Natural killer cell treated with Interleukin-12 subunit alpha and Interleukin-12 subunit beta and Interleukin-15 and Interleukin-18, amount 100 ng/mL, for 72 hours (primary cell): ENCODE measurements at places on chromosomes 11 and 22.
A peak's percentile ranks its signal among the peaks of the same experiment; 100 is the strongest.

- no peak for DNase-seq
These were observed 1.8 kb downstream of the BSCL2 start for GRCh38 chr11:62705413-62705812.

GRCh38 chr11:63274776-63275175 lies 31.4 kb upstream of the SLC22A25 start:
- no peak for DNase-seq

DNA sequence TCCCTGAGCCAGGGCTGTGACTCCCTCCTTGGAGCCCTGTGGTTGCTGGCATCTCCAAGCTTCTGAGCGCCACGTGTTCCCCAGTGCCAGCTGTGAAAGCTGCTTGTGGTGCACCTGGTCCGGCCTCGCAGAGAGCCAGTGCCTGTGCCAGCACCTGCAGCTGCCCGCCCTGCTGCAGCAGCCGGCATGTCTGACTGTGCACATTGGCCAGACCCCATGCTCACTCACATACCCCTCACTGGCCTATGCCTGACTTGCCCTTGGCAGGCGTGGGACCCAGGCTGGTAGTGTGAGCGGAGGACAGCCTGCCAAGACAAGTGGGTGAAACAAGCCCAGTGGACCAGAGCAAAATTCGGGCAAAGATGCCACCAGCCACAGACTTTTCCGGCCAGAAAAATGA lies 9.8 kb downstream of the MRPL48 start:
- no peak for DNase-seq

DNA sequence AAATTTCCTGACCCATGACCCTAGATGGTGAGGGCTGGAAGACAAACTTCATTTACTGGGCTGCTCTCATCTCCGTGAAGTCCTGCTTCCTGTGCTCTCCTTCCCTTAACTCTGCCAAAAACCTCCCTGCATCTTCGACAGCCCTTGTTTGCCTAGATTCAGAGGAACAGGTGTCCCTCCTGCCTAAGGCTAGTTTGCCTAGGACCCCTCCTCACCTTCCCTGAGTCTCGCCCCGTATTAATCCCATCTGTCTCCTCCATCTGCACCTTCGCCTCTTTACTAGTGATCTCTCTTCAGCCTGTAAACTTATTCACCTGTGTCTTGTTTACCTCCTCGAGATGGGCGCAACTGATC lies 33.1 kb downstream of the EIF3F start:
- no peak for DNase-seq

- no peak for DNase-seq
These were observed 64.6 kb downstream of the NARS2 start for GRCh38 chr11:78510025-78510596.

GRCh38 chr11:87712802-87713202 lies 462.4 kb downstream of the RAB38 start:
- no peak for DNase-seq

DNA sequence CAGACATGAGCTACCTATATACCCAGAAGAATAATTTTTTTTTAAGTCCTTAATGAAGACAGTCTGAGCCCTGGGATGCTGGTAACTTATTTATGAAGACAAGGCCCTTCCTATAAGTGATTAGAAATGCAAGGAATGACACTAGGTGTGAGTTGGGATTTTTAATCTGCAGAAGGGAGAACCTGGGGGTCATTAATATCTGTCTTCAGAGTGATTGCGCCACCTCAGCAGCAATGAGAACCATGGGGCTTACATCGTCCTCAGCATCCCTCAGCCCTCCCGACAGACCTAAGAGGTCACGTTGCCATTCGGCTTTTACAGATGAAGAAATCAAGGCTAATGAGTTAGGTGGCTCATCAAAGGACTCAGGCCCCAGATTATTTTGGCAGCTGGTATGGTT lies 55.6 kb downstream of the MCM5 start:
- no peak for DNase-seq

GRCh38 chr11:67111261-67111660 lies 7.8 kb upstream of the KDM2A start:
- no peak for DNase-seq

- DNase-seq, result no peak
These were observed 29.2 kb downstream of the PDGFB start for GRCh38 chr22:39215426-39216142.

GRCh38 chr22:45290410-45290936 lies 5.7 kb downstream of the UPK3A start:
- no peak for DNase-seq

GRCh38 chr22:38614332-38615063 lies 41.7 kb downstream of the FAM227A start:
- no peak for DNase-seq

- DNase-seq, result no peak
These were observed 17.8 kb downstream of the DDX25 start for GRCh38 chr11:125922156-125922555.

- DNase-seq, result no peak
These were observed 13.7 kb upstream of the SCGB2A2 start for GRCh38 chr11:62256281-62256680.

DNA sequence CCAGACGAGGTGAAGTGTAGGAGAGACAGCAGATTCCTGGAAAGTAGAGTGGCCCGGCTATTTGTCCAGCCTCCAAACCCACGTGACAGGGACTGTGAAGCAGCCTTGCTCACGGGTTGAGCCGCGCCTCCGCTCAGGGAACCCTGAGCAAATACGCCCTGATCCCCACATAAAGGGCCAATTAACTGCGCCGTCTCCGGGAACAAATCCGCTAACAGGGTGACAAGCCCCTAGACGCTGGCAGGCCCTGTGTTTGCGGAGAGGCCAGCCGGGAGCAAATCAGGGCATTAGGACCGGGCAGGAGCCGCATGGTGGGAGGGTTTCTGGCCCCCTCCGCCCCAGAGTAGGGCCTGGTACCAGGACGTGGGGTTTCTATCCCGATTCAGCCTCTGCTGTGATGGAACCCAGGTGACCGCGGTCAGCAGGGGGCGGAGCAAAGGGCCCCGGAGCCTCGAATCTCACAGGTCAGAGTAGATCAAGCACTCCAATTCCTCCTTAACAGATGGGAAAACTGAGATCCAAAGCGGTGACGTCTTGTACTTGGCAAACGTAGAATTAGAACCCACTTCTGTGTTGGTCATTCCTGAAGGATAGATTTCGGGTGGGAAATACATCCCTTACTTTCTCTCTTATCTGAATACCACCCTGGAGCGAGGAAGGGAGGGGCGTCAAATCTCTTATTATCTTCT lies 2.0 kb upstream of the ROBO3 start:
- no peak for DNase-seq

DNA sequence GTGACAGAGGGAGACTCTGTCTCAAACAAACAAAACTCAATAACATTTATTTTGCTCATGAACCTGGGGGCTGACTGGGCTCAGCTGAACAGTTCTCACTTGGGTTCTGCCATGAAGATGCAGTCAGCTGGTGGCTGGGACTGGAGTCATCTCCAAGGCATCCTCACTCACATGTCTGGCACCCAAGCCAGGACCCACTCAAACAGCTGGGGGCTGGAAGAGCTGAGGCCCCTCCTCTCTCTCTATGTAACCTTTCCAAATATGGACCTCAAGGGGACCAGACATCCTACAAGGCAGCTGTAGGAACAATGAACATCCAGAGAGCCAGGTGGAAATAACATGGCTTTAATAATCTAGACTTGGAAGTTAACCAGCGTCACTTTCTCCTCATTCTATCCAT lies 16.8 kb downstream of the HSPA8 start:
- no peak for DNase-seq

DNA sequence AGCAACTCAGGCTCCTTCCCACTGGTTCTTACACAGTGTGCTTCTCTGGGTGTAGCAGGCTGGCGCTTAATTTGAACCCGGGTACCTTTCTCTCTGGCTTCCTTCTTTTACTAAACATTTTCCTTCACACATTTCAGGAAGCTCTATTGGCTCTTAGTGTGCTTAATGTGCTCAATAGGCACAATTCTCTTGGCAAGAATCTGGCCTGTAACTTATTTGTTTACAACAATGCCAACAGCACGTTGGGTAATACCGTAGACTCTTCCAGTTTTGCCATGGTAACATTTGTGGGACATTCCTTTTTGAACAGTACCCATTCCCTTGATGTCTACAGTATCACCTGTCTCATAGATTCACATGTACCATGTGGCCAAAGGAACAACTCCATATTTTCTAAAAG lies 47.8 kb downstream of the AAMDC start:
- DNase-seq, result no peak

GRCh38 chr11:6693342-6694228 lies 10.4 kb upstream of the MRPL17 start:
- no peak for DNase-seq

DNA sequence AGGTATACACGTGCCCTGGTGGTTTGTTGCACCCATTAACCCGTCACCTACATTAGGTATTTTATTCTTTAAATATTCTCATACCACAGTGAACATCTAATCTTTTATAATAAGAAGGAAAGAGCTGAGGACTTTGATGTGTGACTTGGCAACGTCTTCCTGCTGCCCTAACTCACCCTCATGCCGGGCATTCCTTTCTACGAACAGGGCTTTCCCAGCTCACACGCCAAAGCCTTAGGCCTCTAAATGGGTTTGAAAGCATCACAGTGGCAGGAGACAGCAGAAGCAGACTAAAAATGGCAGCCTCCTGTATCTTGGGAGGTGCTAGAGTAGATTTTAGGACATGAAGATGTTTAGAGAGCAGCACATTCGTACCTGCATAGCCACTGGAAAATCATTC lies 52.6 kb downstream of the CLTCL1 start:
- no peak for DNase-seq

DNA sequence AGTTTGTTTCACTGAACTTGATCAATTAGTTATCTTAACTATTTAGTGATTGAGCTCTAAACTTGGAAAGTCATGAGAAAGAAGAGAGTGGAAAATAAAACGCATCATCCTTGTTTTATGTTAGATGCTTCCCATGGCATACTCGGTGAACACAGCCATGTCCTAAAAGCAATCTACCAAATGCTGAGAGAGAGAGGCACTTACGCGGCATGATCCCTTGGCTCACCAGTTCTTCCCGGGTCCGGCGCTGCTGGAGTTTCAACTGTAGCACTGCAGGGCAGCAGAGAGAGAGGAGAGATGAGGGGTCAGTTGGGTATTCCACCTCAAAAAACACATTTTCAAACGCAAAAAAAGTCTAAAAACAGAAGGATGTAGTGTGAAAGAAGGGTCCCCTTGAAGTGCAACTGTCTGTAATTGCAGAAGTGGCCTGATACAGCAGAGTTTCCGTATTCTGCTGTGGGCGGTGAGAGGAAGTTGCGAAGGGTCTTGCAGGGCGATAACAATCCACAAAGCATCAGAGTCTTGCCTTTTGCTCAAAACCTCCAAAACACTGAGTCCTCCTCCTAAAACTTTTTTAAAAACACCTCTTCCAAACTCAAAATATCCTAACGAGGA lies 92.7 kb downstream of the SGSM3 start:
- peak; percentile 69 for DNase-seq

- no peak for DNase-seq
These were observed 1.1 kb upstream of the VPS37C start for GRCh38 chr11:61162092-61162941.

- DNase-seq, result no peak
These were observed 16.7 kb upstream of the LRRC10B start for GRCh38 chr11:61491736-61492395.

GRCh38 chr22:25630447-25630846 lies 66.0 kb downstream of the GRK3 start:
- DNase-seq, result no peak

DNA sequence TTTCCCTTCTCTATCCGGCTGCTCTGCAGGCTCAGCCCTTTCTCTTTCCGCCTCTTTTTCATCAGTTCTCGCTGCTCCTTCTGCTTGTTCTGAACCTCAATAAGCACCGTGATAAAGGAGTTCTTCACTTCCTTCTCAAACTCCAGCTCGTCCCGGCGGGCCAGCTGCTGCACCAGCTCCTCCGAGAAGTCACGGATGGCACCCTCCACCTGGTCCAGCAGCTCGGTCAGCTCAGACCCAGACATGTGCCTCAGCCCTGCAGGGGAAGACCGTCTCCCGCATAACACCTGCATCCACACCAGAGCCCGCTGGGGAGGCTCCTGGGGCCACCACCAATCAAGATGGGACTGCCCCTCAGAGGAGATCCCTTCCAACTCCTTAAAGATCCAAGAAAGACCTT lies 40.2 kb downstream of the FEZ1 start:
- DNase-seq, result no peak

DNA sequence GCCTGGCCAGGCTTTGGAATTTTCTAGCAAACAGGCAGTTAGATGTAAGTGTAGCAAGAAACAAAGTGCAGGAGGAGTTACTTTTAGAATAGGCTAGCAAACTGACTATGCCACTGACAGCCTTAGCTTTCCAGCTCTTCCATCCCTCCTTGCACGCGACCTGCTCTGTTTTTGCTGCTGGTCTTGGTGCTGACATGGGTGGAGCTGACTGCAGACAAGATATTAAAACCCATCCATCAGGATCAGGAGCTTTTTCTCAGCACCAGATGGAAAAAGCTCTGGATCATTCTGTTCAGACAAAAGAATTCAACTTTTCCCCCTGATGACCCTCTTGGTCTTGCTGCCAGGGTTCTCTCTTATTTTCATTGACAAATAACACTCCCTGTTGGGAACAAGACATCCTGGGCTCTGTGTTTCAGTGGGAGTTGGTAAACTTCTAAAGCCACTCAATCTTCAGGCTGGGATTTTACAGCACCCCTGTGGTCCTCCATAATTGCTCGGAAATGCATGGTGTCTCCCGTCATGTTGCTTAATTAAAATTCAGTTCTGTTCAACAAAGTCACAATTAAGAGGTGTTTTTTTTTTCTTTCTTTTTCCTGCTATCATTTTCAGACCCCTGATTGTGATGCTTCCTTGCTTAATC lies 240.0 kb upstream of the LARGE1 start:
- DNase-seq, result no peak

GRCh38 chr11:112611771-112612170 lies 349.4 kb upstream of the NCAM1 start:
- no peak for DNase-seq

DNA sequence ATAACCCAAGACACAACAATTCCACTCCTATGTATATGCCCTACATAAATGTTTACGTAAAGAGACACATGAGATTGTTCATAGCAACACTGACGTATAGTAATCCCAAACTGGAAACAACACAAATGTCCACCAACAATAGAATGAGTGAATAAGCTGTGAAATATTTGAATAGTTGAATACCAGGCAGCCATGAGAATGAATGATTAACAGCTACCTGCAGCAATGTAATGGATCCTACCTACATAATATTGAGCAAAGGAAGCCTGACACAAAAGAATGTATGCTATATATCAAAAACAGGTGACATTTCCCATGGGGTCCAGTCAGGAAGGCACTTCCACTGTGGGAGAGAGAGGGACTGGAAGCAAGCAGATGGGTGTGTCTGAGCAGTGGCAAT lies 92.8 kb upstream of the LINC01488 start:
- DNase-seq, result no peak
